Suppressor macrophage treated with lipopolysaccharide for 1 hour (primary cell): ENCODE measurements at places on chromosomes 12 and 14.

GRCh38 chr14:72986857-72987256 is 40.0 kb downstream of the ZFYVE1 start:
- DNase-seq, result no peak

GRCh38 chr12:129873111-129873832 is 30.6 kb downstream of the TMEM132D start:
- no peak for DNase-seq

- DNase-seq, result no peak
These were observed 15.6 kb downstream of the PLBD2 start for GRCh38 chr12:113373969-113374368.

DNA sequence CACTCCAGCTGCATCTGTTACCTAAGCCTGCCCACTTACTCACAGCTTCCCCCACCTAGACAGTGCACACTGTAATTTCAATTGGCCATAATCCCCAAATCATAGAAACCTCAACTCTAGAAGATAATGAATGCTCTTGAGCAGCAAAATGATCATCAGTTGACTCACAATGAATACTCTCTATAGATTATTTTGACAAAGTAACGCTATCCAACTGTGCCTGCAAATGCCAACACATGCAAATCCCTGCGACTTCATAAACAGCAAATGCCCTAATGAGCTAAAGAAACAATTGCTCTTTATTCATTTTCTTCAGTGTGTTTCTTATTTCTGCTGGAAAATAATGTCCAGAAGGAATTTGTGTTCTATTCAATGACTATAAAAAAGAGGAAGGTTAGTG is 319.5 kb downstream of the PAWR start:
- DNase-seq, result no peak

DNA sequence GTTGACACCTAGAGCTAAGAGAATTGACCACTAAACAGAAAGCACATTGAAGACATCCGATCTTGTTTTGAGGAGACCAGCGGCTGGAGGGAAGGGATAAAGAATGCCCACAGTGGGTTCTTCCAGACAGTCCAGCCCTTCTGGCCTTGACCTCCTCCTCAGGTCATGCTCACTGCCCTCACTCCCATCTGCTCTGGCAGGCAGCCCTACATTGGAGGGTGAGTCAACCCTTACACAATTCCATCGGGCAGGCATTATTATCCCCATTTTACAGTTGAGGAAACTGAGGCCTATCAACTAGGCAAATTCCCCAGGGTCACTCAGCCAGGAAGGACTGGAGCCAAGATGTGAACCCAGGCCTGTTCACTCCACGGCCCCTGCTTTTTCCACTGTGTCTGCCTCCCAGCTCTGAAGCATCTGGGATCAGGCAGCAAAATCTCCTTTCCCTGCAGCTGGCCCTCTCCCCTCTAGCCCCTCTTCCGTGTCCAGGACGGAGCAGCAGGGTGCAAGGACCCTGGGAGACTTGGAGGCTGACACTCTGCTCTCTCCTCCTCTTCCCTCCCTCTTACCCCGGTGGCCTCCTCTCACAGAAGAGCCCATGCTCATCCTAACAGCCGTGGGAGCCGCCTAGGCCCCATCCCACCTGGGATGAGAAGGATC is 5.3 kb downstream of the SCNN1A start:
- no peak for DNase-seq
